RWPE1 (cell line): ENCODE measurements at places on chromosomes 5 and 9.

GRCh38 chr9:110996436-110997220 is 41.6 kb downstream of the LPAR1 start:
- DNase-seq, result no peak

- DNase-seq, result no peak
Observed at GRCh38 chr5:118325931-118326330, 662.4 kb downstream of the DTWD2 start.

DNA sequence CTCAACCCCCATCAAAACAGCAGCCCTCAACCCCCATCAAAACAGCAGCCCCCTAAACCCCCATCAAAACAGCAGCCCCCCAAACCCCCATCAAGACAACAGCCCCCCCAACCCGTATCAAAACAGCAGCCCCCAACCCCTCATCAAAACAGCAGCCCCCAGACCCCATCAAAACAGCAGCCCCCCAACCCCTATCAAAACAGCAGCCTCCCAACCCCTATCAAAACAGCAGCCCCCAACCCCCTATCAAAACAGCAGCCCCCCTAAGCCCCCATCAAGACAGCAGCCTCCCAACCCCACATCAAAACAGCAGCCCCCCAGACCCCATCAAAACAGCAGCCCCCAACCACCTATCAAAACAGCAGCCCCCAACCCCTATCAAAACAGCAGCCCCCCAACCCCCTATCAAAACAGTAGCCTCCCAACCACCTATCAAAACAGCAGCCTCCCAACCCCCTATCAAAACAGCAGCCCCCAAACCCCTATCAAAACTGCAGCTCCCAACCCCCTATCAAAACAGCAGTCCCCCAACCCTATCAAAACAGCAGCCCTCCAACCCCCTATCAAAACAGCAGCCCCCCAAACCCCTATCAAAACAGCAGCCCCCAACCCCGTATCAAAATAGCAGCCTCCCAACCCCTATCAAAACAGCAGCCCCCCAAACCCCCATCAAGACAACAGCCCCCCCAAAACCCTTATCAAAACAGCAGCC is 1.2 kb downstream of the TPPP start:
- DNase-seq, result no peak

- no peak for DNase-seq
Observed at GRCh38 chr9:19965336-19965735, 176.5 kb upstream of the SLC24A2 start.

- no peak for DNase-seq
Observed at GRCh38 chr9:26459959-26460358, 432.6 kb downstream of the CAAP1 start.

DNA sequence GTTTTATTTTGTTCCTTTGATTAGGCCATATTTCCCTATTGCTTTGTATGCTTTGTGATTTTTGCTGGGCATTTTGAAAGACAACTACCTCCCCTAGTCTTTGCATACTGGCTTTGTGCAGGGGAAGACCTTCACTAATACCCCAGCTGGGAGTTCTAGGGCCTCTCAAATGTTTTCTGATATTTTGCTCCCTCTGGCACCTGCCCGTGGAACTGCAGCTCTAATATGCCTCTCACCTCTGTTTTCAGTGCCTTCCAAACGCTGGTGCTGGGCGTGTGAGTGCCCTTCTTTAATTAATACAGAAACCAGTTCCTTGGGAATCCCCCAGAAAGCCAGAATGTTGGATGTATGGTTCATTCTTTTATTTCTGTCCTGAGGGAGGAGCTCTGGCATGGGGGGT is 204.5 kb downstream of the COMMD10 start:
- no peak for DNase-seq

DNA sequence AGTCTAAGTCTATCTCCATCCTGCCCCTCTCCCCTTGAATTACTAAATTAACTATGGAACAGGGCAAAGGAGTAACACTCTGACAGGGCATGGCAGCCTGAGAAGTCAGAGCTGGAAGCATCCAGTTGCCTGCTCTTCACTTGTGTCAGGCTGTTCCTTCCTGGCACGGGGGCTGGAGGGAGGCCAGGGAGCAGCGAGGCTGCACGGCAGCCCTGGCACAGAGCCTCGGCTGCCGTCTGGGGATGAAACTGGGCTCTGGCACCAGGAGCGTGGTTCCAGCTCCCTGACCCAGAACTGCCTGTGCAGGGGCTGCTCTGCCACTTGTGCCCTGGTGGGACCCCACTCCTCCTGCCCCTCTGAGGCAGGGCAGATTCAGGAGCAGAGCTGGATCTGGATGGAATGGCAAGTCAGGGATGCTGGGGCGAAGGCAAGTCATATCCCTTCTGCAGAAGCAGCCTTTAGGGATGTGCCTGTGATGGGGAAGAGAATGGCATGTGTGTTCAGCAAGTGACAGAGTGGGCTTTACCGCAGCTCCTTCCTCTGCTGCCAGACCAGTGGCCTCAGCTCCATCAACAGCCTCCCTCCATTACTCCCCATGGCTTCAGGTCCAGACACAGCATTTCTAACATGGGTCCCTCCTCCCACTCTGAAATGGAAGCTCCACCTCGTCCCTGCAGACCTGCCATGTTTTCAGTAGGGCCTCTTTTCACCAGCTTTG is 42.2 kb upstream of the PDE8B start:
- DNase-seq, result no peak

- DNase-seq, result no peak
Observed at GRCh38 chr9:98859941-98860340, 52.5 kb downstream of the GALNT12 start.

GRCh38 chr5:116652196-116652729 is 77.6 kb upstream of the SEMA6A start:
- DNase-seq, result no peak

DNA sequence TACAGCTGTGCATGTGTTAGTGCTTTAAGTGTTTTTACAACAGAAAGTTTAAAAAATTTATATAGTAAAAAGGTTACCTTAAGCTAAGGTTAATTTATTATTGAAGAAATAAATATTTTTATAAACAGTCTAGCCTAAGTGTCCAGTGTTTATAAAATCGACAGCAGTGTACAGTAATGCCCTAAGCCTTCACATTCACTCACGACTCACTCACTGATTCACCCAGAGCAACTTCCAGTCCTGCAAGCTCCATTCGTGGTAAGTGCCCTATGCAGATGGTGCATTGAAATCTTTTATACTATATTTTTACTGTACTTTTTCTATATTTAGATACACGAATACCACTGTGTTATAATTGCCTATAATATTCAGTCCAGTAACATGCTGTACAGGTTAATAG is 159.1 kb downstream of the ROR2 start:
- DNase-seq, result no peak

DNA sequence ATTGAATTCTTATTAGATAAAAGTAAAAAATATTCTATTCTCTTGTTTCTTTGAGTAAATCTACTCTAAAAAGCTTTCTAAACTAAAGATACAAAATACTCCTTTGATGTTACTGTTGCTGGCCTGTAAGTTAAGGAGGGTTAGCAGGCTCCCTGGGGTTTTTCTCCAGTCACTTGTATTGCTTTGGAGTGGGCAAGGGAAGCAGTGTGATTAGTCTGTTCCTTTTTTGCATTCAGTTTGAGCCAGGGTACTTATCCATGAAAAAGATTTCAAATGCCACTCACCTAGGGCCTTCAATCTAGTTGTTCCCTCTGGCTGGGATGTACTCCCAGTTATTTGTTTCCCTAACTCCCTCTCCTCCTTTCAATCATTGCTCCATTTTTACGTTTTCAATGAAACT is 256.2 kb upstream of the SMC2 start:
- no peak for DNase-seq

- no peak for DNase-seq
Observed at GRCh38 chr5:175246889-175247520, 197.0 kb downstream of the DRD1 start.

DNA sequence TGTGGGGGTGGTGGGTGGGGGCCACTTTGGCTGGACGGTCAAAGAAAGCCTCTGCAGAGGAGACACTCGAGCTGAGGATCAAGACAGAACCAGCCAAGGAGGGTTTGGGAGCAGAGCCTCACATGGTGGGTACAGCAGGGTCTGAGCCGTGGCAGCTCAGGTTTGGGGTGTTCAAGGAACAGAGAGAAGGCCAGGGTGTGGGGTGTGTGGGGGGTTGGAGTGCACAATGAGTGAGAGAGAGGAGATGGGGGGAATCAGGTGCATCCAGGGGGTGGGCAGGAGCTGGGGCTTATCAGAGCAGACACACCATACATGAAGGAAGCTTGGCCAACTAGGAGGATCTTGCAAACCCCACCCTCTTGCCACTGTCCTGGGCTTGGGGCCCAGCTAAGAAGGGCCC is 140.0 kb downstream of the NSG2 start:
- no peak for DNase-seq

GRCh38 chr9:122320413-122320881 is 50.4 kb upstream of the PTGS1 start:
- DNase-seq, result no peak

GRCh38 chr5:75395277-75395676 is 58.3 kb downstream of the HMGCR start:
- DNase-seq, result no peak

- no peak for DNase-seq
Observed at GRCh38 chr5:68297656-68298055, 82.1 kb downstream of the PIK3R1 start.

DNA sequence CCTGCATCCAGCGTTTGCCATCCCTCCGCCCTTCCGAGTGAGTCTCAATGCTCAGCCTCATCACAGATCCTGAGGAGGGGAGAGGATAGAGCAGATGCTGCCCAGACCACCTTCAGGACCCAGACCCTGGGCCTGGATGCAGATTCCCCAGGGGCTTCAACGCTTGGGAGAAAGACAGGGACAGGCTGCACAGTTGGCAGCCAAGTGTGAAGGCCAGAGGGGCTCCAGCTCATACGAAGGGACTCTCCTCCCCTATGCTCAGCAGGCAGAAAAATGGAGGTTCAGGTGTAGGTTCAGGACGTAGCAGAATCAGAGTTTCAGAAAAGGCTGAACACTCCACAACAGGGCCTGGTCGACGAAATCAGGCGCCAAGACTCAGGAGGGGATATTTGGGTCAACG is 378.5 kb upstream of the IRX1 start:
- no peak for DNase-seq

DNA sequence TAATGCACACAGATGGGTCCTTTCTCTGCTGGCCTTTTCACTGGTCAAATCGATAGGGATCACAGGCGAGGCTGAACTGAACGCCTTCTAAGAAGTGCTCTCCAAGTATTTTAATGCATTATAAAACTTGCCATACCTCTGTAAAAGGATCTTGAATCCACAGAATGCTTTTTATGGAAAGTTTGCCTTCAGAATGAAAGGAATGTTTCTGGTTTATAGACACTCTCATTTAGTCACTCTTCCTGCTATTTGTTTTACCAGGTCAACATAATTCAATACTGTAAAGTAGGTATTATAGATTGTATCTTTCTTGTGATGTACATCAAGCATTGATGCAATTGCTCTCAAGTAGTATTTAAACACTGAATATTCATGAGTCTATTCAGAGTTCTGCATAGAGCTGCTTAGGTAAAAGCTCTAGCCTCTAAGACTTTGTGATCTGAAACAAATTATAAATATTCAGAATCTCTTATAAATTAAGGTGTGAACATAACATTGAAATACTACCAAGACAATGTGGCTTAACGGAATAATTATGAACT is 308.4 kb downstream of the ISL1 start:
- DNase-seq, result no peak

- DNase-seq, result no peak
Observed at GRCh38 chr5:167790462-167791260, 500.8 kb upstream of the WWC1 start.

- no peak for DNase-seq
Observed at GRCh38 chr5:10741661-10742060, 19.4 kb downstream of the DAP start.

GRCh38 chr9:98970532-98971041 is 26.9 kb downstream of the COL15A1 start:
- DNase-seq, result no peak

- DNase-seq, result no peak
Observed at GRCh38 chr9:21708856-21709255, 93.6 kb upstream of the MTAP start.

GRCh38 chr5:61610678-61611024 is 278.6 kb downstream of the ZSWIM6 start:
- no peak for DNase-seq

- no peak for DNase-seq
Observed at GRCh38 chr5:143328589-143329220, 74.8 kb downstream of the NR3C1 start.

GRCh38 chr5:141338538-141339306 is at the start of gene PCDHGA2:
TSS of gene PCDHGA2 (plus strand) at chr5:141338760.
- no peak for DNase-seq

DNA sequence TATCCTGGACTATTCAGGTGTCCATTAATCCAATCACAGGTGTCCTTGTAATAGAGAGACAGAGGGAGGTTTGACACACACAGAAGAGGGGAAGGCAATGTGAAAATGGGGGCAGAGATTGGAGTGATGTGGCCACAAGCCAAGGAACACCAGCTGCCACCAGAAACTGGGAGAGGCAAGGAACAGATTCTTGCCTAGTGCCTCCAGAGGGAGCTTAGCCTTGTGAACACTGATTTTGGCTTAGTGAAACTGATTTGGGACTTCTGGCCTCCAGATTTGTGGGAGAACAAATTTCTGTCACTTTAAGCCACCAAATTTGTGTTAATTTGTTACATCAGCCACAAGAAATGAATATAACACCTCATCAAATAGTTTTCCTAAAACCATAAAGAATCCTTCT is 416.2 kb downstream of the ENC1 start:
- DNase-seq, result no peak

DNA sequence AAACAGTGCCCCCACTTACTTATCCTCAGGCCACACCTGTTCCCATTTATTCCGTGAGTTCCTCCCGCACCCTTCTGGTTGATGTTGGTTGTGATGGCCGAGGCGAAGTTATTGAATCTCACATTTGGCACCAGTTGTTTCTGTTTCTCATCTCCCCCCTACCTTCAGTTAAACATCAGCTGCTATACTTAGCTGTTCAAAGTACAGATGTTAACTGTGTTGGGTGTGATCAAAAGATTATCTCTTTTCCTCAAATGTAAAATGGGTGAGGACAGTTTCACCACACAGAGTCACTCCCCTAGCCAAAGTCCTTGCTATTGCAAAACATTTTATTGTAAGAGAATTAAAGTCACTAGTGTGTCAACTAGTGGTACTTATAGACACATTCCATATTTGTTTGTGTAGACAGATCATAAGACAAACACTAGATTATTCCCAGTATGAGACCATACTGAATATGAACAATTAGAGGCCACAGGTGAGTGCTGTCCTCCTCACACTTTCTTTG is 43.2 kb upstream of the PRSS3 start:
- DNase-seq, result no peak

DNA sequence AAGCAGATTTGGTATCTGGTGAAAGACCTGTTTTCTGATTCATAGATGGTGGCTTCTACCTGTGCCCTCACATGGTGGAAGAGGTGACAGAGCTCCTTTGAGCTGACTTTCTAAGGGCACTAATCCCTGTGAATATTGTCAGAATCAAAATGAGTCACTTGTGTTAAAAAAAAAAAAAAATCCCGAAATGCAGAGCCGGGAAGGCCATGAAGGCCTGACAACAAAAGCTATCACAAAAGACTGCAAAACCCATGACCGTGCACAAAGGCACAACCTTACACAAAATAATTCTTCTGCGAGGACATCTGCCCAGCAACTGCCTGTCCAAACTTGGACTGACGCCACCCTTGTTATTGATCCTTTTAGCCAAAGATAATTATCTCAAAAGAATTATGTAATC is 19.6 kb upstream of the UBTD2 start:
- DNase-seq, result no peak

GRCh38 chr5:143682246-143682905 is 129.6 kb upstream of the HMHB1 start:
- no peak for DNase-seq
